ENCODE measurements at places on chromosomes 4 and X. TPM values are rescaled to one million over a fixed set of nuclear protein-coding genes. Genes with fewer than 3 reads are reported as not detected.

DNA sequence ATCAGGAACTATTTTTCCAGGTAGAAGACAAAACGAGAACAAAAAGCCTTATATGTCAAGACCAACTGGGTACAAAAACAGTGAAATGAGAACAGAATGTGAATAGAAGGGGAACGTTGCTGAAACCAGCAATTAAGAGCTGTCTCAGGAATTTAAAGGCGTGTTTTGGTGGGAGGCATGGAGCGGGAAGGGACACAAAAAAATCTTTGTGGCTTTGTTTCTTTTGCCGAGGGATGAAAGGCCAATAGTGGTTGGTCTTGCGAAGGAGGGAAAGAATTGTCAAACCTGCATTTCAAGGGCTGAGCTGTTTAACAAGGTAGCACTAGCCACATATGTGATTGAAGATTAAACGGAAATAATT lies 103.8 kb downstream of the USP46 start:
- DNase-seq = no peak

GRCh38 chr4:123443401-123444289 lies 47.0 kb downstream of the SPRY1 start:
- no peak for DNase-seq

GRCh38 chrX:47458528-47458927 lies 24.5 kb downstream of the ZNF41 start:
- no peak for DNase-seq

DNA sequence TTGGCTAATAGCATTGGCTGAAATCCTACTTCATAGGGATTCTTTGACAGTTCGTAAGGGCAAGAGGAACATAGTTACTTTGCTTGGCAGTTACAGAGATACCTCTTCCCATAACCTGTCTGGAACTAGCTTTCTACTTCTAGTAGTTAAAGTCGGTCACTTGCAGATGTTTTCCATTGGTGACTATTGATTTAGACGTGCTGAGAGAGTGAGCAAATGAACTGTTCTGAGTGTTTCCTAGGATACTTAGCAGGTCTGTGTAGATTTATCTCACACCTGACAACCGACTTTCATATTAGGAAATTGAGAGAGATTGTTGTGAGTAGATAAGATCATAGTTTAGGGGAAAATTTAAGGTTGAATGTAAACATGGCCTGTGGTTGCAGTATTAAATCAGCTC lies 116.8 kb downstream of the TSPAN7 start:
- DNase-seq = no peak

DNA sequence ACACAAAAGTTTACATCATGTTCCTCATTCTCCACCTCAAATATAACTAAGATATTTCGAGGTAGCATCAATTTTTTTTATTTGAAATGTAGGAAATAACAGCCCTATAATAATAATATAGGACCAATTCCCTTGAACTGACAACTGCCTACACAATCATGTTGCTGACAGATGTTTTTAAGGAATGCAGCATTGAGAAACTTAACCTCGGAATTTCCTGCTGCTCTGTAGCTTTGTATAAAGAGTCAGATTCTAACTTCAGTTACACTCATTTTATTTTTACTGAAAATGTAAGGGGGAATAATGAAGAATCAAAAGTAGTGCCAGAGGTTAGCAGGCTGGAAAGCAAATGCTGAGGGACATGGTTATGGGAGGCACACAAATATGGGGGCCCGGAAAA lies 235.8 kb downstream of the RBMX2 start:
- DNase-seq = no peak

- no peak for DNase-seq
Measured at GRCh38 chrX:71976753-71977152, 66.1 kb downstream of the NHSL2 start.

- no peak for DNase-seq
Measured at GRCh38 chrX:69196666-69197065, 31.4 kb upstream of the PJA1 start.

- DNase-seq = peak; percentile 47
Measured at GRCh38 chr4:150079081-150079581, 886 bp downstream of the DCLK2 start.

Gene RADX
- 9.4 TPM for total RNA-seq

Gene ELF2
- total RNA-seq = 141 TPM

All from frontal cortex (tissue), 4 donors.